ENCODE measurements at places on chromosomes 11 and 22.

GRCh38 chr11:33658195-33658900 is 42.3 kb downstream of the C11orf91 start:
- no peak for DNase-seq

- no peak for DNase-seq
Measured at GRCh38 chr11:45796461-45796861, 8.5 kb upstream of the SLC35C1 start.

- DNase-seq: no peak
Measured at GRCh38 chr22:33012833-33013450, 45.2 kb downstream of the SYN3 start.

GRCh38 chr11:23539556-23539955 is 679.3 kb upstream of the CCDC179 start:
- no peak for DNase-seq

DNA sequence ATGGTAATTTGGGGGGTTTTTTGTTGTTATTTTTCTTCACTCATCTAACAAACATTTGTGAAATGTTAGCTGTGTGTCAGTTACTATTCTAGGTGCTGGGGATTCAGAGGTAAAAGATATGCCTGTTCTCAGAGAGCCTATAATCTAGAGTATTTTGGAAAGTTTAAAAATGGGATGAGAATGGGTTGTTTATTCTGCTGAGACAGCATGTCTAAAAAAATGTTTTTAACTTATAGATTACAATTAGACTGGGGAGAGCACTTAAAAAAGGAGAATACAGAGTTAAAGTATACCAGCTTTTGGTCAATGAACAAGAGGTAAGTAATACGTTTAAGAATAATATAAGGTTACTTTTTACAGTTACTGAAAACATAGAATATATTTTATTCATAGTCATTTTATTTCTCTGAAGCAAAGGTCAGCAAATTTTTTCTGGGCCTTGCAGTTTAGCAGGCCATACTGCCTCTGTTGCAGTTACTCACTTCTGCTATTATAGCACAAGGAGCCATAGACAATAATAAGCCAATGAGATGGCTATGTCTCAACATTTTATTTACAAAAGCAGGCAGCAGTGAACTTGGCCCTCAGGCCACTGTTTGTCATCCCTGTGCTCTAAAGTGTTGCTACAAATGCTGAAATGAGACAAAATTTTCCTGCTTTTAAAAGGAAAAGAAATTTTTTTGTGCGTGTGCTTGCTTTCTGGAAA is 60.0 kb downstream of the DKK3 start:
- no peak for DNase-seq

All from coronary artery (tissue), 2 donors.